NCI-H1417 (cell line): ENCODE measurements at places on chromosomes 2 and 18.

DNA sequence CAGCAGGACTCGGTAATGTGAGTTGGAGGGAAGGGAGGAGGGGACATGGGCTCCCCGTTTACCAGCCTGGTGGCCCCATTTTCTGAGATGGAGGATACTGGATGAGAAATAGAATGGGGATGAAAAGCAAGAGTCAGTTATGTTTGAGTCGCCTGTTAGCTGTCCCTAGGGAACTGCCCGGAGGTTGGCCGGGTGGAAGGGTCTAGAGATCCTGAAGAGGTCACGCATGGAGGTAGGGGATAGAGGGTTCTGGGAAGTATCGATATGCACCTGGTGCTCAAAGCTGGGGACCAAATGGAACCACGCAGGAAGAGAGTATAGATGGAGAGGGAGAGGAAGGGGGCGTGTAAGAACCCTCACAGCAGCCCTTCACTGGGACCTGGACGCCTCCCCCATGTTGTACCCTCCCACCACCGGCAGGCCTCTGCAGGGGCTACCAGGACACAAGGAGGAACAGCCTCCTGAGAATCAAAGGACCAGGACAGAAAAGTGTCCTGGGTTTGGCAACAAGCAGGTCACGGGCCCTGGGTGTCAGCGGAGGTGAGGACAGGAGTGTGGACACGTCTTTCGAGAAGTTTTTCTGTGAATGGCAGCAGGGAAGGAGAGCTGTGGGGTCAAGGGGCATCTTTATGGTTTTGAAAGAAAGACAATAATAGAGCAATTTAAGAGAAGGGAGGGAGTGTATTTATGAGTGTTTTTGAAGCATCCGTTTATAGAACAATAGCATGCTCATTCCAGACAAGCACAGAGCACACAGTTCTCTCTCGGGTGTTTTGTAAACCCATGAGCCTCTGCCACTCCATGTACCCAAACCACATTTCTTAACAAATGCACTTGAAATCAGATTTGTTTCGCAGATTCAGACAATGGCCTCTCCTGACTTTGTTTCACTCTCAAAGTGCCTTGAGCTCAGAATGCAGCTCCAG is 132.2 kb downstream of the SMAD7 start:
- no peak for DNase-seq

- DNase-seq: no peak
Measured at GRCh38 chr2:236175548-236176150, 7.5 kb upstream of the GBX2 start.

DNA sequence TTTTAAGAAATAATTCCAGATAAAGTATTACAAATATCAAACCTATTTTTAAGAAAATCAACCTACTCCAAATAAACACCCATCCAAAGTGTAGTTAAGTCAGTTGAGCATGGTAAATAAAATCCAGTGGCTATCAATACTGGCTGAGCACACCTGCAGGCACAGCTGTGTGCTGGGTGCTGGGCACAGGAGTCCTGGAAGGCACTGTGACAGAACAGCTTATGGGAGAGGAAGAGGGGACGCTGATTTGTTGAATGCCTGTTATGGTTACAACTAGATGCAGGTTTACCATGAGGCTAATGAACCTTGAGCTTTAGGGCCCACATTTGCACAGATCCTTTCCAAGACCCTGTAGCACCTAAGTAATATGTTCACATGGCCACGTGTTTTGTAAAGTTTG is 202.7 kb downstream of the MTX2 start:
- no peak for DNase-seq

DNA sequence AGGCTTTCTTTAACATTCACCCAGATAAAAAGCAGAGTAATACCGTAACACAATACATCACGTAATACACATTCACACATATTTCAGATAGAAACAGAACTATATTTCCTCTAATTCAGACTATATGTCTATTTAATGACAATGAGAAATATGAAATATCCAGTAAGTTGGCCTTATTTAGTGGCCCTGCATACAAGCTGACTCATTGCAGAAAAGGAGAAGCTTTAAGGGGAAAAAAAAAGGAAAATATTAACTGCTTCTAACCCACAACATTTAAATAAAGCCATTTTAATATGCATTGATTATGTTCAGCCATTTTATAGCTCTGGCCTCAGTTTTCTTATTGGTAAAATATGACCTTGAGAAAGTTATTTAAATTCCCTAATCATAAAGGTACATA is 94.8 kb downstream of the PPP1R1C start:
- DNase-seq: no peak

GRCh38 chr2:118668431-118669424 is 178.7 kb downstream of the EN1 start:
- no peak for DNase-seq

DNA sequence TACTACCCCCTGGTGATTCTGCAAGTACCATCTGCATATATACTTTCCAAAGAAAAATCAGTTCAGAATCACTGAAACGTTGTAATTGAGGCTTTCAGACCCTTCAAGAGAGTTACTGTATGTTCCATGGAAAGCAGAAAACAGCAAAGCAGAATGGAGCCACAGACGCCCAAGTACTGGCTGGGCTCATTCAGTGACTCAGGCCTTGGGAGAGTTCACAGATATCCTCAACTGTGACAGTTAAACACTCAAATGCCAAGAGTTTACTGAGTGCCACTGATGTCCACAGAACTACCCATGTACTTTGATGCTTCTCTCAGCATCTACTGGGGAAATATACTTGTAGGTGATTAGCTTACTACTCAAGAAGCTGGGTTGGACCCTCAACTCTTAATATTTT is 303.4 kb downstream of the TCF4 start:
- no peak for DNase-seq

DNA sequence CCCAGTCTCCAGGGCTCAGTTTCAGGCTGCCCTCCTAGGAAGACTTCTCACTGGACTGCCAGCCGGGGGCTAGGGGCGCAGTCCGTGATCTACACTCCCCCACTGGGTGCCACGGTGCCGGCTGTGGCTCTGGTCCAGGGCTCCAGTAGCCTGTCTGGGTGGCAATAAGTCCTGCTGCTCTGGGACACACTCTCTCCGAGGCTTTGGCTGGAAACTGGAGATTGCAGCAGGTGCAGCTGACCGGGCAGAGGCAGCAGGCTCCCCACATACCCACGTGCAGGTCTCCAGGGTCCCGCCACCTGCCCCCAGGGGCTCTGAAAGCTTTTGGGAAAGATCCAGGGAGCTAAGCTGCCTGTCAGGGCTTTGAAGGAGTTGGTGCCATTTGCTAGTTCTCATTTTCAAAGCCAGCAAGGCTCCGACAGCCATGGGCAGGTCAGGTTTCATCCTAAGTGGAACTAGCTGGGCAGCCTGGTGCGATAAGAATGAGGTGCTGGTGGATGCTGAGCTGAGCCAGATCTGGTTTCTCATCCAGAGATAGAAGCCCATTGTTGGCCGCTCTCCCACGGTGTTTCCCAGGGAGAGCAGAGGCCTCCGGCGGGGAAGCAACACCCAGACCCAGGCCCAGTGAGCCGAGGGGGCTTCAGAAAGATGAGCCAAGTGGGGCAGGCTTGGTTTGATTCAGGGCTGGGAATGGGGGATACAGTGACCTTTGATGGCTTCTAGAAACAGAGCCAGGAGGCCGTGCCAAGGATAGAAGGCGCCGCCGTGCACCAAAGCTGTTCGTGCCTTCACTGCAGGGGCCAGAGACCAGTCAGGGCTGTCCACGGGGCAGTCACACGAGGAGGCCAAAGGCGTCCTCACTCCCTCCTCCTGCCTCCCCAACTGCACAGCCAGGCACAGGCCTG is 141.7 kb upstream of the GPC1 start:
- DNase-seq: no peak

DNA sequence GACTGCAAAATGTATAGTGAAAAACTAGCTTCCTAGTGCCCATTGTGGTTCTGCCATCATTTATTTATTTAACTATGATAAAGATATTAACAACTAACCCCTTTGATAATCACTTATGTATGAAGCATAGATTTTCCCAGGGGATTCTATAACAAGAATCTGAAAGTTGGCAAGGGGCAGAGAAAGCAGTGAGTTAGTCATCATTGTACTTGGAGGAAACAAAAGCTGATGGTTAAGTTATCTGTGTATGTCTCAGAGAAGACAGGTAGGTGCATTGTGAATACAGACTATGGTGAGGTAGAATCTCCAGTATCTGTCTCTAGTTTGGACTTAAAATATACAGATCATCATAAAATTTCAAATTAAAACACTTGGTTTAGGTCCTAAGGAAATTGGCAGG is 2159.1 kb upstream of the CELF4 start:
- DNase-seq: no peak

DNA sequence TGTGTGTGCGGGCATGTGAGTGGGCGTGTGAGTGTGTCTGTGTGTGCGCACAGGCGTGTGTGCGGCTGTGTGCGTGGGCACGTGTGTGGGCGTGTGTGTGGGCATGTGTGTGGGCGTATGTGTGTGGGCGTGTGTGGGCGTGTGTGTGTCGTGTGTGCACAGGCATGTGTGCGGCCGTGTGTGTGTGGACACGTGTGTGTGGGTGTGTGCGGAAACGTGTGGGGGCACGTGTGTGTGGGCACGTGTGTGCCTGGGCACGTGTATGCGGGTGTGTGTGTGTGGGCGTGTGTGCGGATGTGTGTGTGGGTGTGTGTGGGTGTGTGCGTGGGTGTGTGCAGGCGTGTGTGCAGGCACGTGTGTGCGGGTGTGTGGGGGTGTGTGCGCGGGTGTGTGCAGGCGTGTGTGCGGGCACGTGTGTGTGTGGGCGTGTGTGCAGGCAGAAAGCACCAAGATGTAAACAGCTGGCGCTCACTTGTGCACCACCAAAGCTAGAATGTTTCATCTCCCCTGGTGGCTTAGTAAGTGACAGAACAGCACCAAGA is 31.2 kb upstream of the ALKAL2 start:
- DNase-seq: no peak
